DMS79 (cell line): ENCODE measurements at places on chromosomes 2 and 18.

DNA sequence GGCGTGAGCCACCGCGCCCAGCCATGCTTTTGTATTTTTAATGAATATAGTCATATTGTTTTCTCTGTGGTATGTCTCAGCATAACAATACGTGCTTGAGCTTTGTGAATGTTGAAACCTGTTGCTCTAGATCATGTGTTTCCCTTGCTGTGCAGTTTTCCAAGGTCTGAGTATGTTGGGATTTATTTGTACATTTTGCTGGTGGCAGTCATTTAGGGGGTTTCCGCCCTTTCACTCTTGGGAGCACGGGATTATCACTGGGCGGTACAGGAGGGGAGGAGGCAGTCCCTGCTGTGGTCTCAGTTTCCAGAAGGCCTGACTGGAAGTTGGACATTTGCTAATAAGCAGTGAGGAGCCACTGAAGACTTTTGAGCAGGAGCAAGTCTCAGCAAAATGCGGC lies 24.9 kb upstream of the CATIP start:
- no peak for DNase-seq

DNA sequence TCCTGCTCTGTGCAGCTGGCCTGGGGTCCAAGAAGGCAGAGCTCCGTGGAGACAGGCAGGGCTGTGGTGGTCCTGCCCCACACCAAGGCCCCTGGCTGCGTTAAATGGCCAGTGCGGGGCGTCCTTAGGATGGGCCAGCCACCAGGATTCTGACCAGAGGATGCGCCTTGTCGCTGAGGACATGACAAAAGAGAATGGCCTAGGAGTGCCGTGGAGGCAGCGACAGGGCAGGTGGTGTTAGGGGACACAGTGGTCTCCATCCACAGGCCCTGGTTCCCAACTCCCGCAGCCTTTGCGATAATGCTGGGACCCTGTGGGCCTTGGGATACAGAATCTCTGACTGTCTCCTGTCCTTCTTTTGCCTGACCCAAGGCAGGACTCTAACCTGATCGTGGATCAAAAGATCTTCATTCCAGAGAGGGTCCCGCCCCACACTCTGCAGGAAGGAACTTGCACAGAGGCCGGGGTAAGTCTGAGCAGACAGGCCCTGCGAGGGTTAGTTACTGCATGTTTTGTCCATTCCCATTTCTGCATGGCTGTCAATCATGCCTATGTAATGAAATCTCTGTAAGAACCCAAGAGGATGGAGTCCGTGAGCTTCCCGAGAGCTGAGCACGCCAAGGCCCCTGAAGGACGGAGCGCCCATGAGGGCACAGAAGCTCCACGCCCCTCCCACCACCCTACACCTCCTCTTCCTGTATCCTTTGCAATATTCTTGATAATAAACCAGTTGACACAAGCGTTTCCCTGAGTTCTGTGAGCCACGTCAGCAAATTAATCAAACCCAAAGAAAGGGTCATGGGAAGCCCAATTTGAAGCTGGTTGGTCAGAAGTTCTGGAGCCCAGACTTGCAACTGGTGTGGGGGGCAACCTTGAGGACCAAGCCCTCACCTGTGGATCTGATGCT lies 251.5 kb upstream of the SALL3 start:
- DNase-seq = no peak

GRCh38 chr2:38601463-38602135 lies 1.1 kb downstream of the HNRNPLL start:
- DNase-seq = no peak

DNA sequence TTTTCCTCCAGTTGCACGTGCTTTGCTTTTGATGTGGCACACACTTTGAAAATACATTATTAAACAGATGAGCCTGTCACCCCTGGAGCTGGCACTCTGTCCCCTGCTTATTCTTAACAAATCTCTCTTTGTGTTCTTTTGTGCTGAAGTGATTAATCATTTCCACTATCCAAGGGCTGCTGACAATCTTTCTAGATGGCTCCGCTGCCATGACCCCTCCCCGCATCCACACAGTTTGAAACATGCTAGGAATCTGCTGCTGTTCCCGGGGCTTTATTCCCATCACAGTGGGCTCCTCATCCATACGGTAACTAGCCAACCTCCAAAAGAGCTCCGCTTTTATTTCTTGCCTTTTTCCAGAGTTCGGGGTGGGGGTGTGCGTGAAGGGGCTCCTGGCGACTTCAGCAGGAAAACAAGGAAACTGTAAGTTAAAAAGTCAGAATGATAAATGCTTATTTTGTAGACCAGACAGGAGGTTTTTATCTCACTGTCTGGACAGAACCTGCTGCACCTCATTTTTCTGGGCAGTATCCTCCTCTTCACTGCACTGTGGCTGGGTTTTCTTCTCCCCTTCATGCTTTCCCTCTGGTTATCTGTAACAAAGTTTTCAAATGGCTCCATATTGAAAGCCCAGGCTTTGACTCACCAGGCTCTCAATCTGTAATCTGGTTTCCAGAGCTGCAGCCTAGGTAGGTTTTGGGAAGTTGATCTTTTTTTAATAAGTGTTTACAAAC lies 319.7 kb downstream of the AFF3 start:
- DNase-seq = no peak

DNA sequence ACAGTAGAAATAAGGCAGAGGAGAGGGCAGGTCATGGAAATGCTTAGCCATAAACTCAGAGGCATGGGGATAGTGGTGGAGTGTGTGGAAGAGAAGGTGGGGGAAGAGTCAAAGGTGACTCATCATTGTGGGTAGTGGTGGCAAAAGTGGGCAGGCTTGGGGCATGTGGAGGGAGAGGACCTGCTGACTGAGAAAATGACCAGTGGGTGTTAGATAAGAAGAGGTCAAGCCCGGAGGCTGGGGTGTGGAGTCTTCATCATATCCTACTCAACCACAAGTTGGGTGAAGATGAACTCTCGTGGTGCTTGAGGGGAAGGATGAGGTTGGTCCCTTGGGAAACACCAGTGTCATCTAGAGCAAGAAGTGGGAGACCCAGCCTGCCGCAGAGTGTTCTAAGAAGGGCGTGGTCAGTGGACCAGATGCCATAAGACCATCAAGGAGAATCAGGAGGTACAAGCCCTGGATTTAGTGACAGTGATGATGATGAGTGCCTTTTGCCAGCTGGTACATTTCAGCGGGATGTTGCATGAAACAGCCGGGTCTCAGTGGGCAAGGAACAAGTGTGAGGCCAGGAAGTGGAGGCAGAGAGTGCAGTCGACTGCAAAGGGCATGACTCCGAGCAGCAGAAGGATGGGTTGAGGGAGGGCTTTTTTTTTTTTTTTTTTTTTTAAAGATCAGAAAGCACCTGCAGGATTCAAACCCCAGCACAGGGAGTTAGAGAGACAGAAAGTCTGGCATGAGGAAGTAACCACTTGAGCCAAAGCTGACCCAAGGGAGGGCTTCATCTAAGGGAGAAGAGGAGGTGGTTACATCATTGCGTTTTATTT lies 122.6 kb upstream of the SPRED2 start:
- DNase-seq = no peak

DNA sequence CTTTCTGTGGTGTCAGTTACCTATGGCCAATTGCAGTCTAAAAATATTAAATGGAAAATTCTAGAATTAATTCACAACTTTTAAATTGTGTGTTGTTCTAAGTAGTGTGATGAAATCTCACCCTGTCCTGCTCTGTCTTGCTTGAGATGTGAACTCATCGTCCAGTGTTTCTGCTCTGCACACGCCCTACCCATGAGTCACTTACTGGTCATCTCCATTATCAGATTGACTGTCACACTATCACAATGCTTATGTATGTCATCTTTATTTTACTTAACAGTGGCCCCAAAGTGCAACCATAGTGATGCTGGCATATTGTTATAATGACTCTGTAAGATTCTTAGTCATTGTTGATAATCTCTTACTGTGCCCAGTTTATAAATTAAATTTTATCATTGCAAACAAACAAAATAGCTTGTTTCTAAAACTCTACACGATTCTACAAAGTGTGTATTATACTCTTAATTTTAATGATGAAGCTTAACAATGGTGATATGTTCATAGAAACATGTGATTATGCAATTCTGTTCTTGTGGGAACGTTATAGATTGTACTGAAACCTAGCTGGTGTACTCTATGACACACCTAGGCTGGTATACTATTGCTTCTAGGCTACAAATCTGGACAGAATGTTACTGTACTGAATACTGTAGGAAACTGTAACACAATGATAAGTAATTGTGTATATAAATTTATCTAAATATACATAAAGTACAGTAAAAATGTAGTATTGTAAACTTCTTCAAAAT lies 1086.8 kb upstream of the PIK3C3 start:
- no peak for DNase-seq

GRCh38 chr18:37714691-37715090 lies 149.1 kb upstream of the CELF4 start:
- DNase-seq = peak; percentile 61

- no peak for DNase-seq
Observed at GRCh38 chr2:150624001-150624401, 136.5 kb upstream of the RND3 start.

GRCh38 chr2:218859988-218860831 lies 605 bp downstream of the WNT6 start:
- DNase-seq = no peak

- DNase-seq = no peak
Observed at GRCh38 chr2:162245781-162246180, 2.5 kb upstream of the FAP start.

GRCh38 chr18:49697757-49698524 lies 115.4 kb downstream of the ACAA2 start:
- no peak for DNase-seq

DNA sequence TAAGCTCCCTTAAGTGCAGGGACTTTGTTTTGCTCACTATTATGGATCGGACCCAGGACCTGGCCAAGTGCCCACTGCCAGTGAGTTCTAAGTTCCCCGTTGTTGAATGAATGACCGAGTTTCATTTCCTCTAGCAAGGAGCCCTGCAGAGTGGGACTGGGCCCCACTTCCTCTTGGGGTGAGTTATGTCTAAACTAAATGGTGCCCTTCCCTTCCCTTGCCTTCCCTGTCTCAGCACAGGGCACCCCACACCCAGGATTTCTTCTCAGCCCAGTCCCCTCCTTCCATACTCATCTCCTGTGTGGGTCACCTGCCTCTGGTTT lies 195.3 kb upstream of the HS6ST1 start:
- no peak for DNase-seq

GRCh38 chr2:240161087-240161750 lies 20.8 kb upstream of the OTOS start:
- DNase-seq = no peak

DNA sequence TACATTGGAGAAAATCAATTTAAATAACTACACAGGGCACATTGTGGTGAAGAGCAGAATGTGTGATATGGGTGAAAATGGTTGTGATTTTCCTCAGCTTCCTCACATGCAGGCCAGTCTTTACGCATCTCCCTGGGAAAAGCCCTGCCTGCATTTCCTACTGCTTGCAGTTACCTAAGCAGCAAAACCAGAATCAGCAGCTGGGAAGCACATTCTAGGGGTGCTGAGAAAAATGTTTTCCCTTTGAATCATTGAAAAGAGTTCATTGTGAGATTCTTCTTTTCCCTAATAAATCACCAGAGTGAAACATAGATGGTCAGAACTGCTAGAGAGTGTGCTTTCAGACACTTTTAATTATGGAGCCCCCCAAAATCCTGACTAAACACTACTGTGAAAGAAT lies 656.0 kb downstream of the TDRD15 start:
- no peak for DNase-seq

DNA sequence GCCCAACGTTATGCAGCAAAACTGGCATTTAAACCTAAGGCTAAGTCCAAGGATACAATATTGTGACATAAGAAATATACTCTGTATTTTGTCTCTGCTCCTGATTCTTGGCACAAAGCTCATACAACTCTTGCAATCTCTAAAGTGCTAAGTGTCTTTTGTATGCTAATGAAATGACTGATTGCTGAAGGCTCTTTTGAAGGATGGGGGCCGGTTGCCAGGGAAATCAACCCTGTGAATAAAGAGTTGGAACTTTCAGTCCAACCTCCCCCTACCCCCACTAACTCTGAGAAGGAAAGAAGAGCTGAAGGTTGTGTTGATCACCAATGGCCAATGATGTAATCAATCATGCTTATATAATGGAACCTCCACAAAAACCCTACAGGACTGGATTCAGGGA lies 40.3 kb downstream of the SESTD1 start:
- no peak for DNase-seq
